ENCODE measurements at places on chromosomes 12 and 14.

DNA sequence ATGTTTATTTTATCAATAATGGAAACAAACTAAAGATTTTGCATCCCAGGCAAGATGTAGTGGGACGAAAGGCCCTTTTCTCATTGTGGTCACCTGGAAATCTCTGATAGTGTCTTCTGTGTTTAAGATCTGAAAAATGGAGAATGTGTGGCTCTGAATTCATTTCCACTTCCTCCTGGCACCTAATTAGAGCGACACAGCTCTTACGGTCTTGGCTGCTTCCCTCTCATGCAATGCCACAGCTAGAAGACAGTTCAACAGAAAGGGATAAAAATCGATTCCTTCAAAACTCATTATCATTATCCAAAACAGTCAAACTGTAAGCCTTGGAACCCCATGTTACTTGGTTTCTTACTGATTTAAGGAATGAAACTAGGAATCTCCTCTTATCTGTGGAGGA is 9.3 kb downstream of the ST8SIA1 start:
- DNase-seq, result no peak

- DNase-seq, result no peak
Observed at GRCh38 chr14:76941946-76942805, 86.3 kb downstream of the IRF2BPL start.

- DNase-seq, result no peak
Observed at GRCh38 chr12:115374480-115375185, 690.7 kb upstream of the TBX3 start.

DNA sequence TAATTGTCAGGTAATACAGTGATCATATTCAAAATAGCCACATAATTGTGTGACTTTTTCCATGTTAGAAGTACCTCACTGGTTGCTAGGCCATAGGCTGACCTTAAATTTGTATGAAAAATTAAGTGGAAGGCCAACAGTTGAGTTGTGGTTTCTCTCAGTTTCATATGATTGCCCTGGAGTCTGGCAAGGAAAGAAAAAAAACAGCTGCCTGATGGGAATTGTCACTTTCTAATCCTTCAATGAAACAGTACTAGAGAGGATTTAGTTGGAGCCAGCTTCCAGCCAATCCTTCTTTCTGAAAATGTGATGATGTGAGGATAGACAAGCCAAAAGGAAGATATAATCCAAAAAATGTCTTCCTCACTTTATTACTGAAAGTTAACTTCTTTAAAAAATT is 113.6 kb downstream of the ALX1 start:
- DNase-seq, result no peak

- no peak for DNase-seq
Observed at GRCh38 chr12:116064493-116064892, 213.0 kb downstream of the MED13L start.

DNA sequence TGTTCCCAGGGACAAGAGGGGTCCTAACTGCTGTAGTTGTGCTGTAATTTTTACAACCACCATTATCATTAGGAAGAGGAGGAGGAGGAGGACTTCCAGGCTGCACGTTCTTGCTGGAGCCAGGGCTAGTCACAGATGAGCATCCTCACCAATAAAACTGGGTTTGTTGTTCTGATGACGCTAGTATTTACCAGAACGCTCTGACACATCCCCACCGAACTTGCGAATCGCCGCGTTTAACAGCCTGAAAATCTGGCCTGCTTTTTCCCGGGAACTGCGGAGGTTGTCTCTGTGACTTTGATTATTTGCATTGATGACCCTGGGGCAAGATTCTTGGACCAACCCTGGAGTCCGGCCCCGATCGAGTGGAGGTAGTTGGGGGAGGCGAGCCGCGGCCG is 10.2 kb downstream of the TBX5 start:
- DNase-seq, result no peak

DNA sequence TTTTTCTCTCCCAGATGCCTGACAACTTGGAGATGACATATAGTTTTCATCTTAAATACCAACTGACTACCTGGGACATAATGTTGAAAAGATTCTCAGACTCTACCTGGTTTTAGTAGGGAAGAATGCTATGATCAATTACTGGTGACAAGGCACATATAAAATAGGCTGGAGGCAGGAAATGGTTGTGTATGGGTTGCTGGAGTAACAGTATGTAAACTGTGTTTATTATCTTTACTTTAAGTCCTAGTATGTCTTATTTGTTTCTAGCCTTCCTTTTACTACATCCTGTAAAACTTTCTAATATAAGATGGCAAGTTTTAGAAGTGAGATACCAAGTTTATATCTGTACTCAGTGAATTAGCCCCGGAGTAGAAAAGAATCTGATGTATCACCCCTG is 98.1 kb downstream of the NUBPL start:
- DNase-seq, result no peak

GRCh38 chr12:130488358-130488710 is 150.6 kb downstream of the PIWIL1 start:
- no peak for DNase-seq

GRCh38 chr12:52946334-52946733 is 2.6 kb upstream of the KRT18 start:
- DNase-seq, result no peak
